Stimulated activated CD4-positive, alpha-beta T cell treated with anti-CD3 and anti-CD28 coated beads, Interleukin-15, amount 100 ng/mL, for 1 hour (primary cell): ENCODE measurements at places on chromosomes 3 and 15.
A peak's percentile ranks its signal among the peaks of the same experiment; 100 is the strongest.

DNA sequence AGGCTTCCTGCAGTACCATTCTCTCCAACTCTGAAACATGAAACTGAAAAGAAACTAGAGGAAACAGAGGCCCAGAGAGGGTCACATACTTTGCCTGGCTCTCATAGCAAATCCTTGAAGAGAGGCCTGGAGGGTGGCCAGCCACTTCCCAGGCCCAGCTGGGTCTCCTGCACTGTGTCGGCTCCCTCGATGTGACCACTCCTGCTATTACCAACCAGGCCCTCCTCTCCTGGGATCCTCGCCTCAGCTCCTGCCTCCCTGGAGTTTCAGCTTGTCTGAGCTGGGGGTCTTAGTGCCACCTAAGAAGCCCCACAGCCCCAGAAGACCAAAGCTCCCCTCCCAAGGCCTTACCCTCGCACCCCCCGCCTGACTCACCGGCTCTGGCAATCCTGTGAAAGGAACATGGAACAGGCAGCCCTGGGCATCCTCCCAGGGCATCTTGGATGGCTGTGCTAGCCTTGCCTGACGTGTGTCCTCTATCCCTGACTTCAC, 4.6 kb downstream of the LOXL1 start:
- DNase-seq = no peak

DNA sequence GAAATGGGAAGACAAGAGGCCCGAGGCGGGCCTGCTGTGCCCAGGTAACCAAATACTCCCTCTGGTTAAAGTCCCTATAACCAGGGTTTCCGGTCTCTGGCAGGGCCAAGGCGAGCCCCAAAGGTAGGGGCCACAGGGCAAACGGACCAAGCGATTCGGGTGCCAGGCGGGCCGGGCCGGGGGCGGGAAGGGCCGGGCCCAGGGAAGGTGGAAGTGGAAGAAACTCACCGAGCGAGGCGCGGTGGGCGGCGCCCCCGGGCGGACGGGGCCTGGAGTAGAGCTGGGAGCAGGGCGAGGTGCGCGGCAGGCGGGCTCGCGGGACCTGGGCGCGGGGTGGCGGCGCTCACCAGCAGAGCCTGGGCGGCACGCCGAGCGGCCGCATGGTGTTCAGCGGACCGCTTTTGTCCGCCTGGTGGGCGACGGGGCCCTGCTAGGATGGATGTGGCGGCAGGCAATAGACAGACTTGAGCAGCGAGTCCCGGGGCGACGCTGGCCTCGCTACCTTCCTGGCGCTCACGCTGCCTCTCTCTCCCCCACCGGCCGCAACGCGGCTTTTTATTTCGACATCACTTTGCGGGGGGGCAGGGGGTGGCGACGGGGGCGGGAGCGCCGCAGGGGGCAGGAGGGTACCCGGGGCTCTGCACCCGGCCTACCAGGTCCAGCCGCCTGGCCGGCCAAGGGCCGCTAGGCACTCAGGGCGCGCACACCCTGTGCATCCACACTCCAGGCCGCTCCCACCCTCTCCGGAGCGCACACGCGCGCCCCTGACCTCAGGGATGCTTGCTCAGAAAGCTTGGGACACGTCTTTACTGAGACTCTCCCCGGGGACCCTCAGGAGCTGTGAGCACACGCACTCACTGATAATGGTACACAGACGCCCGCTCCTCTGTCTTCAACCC, at the start of gene GATA2:
GATA2 (minus strand) TSS at position 531 of the 899 bp plus-strand sequence. CDS start 6,170 bp downstream, outside the sequence.
- no peak for DNase-seq

DNA sequence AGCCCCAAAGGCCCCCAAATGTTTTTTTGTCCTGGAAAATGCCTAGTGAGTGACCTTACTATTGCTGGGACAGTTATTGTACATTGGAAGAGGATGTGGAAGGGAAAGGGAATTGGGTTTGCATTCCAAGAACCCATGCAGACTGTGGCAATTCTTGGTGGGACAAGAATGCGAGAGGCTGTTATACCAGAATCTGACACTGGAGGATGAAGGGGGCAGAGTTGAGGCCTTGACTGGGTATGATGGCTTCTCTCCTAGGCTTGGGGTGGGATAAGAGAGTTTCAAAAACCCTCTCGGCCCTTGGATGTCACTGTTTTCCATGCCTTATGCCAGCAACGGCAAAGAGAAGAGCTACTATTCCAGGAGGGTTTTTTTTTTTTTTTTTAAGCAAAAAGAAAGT, 25.3 kb downstream of the IL16 start:
- DNase-seq = no peak

DNA sequence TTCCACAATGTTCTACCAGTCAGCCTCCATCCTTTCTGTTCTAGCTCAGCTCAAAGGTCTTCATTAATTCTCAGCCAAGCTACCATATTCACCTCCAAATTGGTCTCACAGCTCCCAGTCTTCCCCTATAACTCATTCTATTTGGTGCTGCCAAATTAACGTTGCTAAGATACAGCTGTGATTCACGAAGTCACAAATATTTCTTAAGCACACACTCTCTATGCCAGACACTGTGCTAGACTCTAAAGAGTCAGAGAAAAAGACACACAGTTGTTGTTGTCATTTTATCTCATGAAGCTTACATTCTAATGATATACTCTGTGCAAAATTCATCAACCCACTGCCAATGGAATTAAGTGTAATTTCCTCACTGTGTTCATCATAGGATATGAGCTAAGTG, 102.8 kb downstream of the FRMD5 start:
- no peak for DNase-seq

DNA sequence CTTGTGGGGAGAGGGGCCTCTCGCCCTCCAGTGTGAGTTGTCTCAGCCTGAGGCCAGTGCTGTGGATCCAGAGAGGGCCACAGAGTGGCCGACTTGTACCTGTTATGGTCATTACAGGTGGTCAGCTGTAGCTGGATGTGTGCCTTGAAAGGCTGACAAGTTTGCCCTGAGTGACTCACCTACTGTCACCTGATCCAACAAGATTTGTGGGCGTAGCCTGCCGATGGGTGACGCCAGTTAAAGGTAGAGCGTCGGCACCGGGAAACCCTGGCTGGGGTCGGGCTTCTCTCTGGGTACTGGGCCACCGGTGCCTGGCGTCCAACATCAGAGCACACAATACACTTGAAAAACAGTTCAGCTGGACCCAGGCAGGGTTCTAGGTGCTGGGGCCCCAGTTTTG, 2.8 kb upstream of the ISG20 start:
- peak; percentile 49 for DNase-seq

GRCh38 chr3:109413049-109413448, 75.7 kb upstream of the DPPA4 start:
- DNase-seq = no peak

GRCh38 chr3:138578141-138578540, 15.9 kb downstream of the CEP70 start:
- no peak for DNase-seq

DNA sequence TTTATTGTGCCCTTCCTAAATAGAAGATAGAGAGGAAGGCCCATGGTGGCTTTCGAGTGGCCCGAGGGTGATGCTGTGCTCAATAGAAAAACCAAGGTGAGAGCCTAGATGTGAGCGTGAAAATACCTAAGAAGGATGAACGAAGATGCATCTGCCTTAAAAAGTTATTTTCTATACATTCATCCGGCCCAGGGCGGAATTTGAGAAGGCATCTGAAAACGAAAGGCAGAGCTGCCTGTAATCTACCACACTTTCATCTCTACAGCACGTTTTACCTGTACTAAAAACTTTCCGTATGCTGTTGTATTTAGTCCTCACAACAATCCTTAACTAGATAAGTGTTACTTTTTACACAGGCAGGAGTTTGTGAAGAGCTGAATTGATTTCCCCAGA, 1.4 kb downstream of the DUT start:
- DNase-seq = no peak

- DNase-seq = no peak
Observed at GRCh38 chr3:179181021-179181472, 32.9 kb downstream of the PIK3CA start.

GRCh38 chr3:63231643-63232042, 46.5 kb upstream of the SYNPR start:
- DNase-seq = no peak

DNA sequence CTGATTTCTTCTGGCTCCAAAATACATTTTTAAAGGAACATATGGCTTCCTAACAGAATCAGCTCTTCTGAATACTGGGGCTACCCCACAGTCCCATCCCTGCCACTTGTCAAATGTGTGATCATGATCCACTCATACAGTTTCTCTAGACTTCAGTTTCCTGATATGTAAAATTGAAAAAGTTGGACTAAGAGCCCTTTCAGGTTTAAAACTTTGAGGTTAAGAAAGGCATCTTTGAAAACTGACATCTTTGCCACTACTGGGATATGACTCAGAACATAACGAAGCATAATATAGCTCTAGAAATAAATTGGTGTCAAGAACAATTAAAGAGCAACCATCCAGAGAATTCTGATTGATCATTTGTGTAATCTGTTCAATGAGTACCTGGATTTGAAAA, 248.3 kb downstream of the IL5RA start:
- no peak for DNase-seq

DNA sequence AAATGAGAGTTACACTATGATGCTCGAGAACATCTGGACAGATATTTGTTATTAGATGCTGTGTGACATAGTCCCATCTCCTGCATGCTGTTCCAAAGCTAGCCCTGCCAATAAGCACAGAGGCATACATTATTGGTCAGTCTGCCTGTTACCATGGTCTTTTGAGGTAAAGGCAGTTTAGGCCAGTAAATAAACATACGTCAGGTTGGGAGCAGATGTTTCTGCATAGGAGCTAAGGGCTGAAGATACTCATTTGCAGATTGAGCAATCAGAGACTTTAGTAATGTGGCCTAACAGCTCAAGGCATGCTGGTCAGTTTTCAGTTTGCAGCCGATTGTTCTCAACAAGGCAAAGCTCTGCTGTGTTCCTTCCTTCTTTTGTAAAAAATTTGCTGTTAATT, 192.9 kb downstream of the ADAMTSL3 start:
- no peak for DNase-seq

- DNase-seq = no peak
Observed at GRCh38 chr3:50658416-50658815, 16.3 kb upstream of the DOCK3 start.

DNA sequence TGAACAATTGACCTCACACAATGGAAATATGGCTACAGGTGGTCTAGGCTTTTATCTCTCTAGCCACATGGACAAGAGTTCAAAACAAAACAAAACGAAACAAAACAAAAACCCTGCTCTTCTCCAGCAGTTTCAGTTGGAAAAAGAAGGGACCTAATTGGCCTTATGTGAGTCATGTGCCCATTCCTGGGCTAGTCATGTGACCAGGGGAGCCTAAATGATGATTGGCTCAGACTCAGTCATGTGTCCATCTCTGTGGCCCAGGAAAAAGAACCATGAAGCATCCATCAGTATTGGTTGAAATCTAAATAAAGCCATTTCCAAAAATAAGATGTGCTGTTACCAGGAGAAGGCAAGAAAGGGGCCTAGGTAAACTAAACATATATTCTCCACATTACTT, 96.8 kb downstream of the ANXA2 start:
- DNase-seq = no peak

DNA sequence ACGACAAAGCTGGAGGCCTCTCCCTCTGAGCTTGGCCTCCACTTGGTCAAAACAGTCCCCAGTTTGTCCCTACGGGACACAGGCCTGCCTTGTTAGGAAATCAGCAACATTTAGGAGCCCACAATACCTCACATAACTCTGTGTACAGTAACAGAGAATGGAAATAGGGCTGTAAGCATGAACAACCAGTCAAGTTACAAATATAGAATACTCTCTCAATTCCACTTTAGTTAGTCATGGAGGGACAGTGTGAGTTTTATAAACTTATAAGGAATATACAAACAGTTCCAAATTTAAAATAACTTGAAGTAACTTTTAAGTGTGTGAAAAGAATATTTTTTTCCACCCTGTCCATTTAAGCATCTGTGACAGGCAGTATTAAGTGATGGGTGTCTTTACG, 129.4 kb downstream of the PGPEP1L start:
- DNase-seq = no peak

- DNase-seq = no peak
Observed at GRCh38 chr3:196991581-196992460, 23.2 kb upstream of the PIGZ start.

DNA sequence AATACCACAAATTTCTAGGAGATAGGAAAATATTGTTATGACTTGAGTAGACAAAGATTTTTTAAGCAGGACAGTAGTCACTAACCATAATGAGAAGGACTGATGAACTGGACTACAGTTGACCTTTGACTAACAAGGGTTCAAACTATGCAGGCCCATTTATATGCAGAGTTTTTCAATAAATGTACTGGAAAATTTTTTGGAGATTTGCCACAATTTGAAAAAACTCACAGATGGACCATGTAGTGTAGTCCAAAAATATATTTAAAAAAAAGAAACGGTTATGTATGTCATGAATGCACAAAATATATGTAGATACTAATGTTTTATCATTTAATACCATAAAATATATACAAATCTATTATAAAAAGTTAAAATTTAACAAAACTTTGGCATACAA, 151.8 kb downstream of the LRRN1 start:
- no peak for DNase-seq

- no peak for DNase-seq
Observed at GRCh38 chr3:58345457-58345856, 12.8 kb downstream of the PXK start.

GRCh38 chr3:45592830-45593707, 1.5 kb upstream of the LIMD1 start:
- DNase-seq = peak; percentile 32

GRCh38 chr3:138060792-138061191, 50.8 kb downstream of the CLDN18 start:
- no peak for DNase-seq

DNA sequence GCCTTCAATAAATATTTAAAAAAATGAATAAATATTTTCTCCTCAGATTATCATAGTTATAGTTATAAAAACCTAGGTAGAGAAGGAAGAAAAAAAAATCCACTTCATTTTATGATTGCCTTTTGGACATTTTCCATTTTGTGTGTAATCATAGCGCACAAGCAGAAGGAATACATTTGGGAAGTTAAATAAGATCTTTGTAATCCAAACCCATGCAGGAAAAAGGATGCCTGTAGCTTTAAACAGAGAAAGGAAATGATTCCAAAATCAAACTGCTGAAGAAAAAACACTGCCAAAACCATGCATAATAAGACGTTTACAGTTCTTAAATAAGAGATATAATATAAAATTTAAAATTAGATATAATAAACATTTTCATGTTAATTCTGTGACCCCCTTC, 7.4 kb upstream of the CCDC54 start:
- no peak for DNase-seq

- no peak for DNase-seq
Observed at GRCh38 chr3:44280631-44281030, 38.9 kb downstream of the TOPAZ1 start.
